Left renal pelvis (tissue), 4 donors: ENCODE measurements at places on chromosomes 11 and 22. TPM values are rescaled to one million over a fixed set of nuclear protein-coding genes. Genes with fewer than 3 reads are reported as not detected.
A peak's percentile ranks its signal among the peaks of the same experiment; 100 is the strongest.

The DDI1 gene
- not detected for polyA plus RNA-seq

The PKDREJ gene
- polyA plus RNA-seq: 0.44 TPM

The PNPLA5 gene
- not detected for polyA plus RNA-seq

The TEX54 gene
- 0.63 TPM for polyA plus RNA-seq

The CALCA gene
- 0.26 TPM for polyA plus RNA-seq

The OR56B4 gene
- polyA plus RNA-seq: not detected

The MIEF1 gene
- 23.3 TPM for polyA plus RNA-seq

The WT1 gene
- polyA plus RNA-seq: 248 TPM

- no peak for DNase-seq
These were observed at the start of gene OR2AG1 for GRCh38 chr11:6782720-6783119. Gene OR2AG1 (plus strand): TSS chr11:6783020. CDS start chr11:6785038, 2,018 bp downstream.

GRCh38 chr22:48054596-48054995, 1292.1 kb downstream of the TBC1D22A start:
- DNase-seq: no peak

DNA sequence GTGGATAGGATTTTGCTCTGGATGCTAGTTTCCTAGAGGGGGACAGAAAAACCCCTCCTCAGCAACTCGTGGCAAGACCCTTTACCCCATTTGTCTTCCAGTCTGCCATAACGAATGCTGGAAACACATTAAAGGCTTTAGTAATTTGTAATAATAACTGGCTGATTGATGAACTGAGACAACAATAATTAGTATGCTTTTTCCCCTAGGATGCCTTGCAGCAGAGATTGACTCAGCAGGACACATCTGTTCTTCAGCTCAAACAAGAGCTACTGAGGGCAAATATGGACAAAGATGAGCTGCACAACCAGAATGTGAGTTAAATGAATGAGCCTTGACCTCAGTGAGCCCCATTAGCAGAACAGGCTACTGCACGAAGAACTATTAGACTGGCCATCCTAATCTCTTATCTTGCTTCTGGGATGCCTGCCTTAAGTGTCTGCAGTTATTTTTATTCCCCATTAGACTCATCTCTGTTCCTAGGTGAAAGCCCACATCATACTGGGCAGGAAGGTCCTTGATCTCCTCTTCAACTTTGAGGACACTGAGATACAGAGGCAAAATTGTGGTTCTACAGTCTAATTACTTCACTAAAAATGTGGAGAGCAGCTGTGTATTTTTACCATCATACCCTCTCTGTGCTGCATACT, 32.9 kb upstream of the DLAT start:
- DNase-seq: no peak

GRCh38 chr11:122107566-122107965, 8.4 kb downstream of the BLID start:
- DNase-seq: no peak

- peak; percentile 16 for DNase-seq
These were observed 309.1 kb downstream of the SWAP70 start for GRCh38 chr11:9972989-9973388.

DNA sequence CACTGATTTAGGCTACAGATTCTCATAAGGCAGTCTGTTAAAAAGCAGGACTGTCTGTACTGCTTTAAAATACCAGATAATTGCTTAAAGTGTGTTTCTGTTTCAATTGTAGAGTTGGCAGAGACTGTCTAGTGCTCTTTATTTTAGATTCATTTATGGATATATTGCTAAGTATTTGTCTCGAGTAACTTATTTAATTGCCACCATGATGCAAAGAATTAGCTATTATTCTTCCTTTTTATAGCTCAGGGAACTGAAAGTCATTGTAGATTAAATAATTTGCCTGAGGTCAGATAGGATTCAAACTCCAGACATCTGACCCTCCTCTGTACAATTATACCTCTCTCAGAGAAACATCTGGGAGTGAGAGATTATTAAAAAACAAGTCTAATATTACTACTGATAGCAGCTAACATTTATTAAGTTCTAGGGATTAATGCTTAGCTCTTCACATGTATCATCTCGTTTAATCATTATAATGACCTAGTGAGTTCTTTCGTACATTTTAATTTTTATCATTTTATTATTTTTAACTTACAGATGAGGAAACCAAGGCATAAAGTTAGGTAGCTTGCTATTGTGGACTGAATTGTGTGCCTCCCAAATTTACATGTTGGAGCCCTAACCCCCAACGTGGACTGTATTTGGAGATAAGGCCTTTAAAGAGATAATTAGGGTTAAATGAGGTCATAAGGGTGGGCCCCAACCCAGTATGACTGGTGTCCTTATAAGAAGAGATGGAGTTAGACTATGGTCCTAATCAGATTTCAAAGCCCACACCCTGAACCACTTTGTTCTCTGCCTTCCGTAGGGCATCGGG, 19.7 kb upstream of the RAG2 start:
- DNase-seq: no peak

DNA sequence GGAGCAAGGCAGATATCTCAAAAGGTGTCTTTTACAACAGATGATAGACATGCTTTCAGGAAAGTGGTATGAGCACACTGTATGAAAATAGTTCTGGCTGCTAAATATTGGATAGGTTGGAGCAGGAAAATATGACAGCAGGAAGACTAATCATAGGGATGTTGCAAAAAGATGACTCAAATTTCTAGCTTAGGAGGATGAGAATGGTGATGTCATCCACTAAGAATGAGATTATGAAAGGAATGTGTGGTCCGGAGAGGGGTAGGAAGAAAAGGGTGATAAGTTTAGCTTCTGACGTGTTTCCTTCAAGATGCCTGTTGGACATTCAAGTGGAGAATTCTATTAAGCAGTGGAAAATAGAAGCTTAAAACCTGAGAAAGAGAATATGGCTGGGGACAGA, 46.4 kb downstream of the RCN1 start:
- DNase-seq: no peak

DNA sequence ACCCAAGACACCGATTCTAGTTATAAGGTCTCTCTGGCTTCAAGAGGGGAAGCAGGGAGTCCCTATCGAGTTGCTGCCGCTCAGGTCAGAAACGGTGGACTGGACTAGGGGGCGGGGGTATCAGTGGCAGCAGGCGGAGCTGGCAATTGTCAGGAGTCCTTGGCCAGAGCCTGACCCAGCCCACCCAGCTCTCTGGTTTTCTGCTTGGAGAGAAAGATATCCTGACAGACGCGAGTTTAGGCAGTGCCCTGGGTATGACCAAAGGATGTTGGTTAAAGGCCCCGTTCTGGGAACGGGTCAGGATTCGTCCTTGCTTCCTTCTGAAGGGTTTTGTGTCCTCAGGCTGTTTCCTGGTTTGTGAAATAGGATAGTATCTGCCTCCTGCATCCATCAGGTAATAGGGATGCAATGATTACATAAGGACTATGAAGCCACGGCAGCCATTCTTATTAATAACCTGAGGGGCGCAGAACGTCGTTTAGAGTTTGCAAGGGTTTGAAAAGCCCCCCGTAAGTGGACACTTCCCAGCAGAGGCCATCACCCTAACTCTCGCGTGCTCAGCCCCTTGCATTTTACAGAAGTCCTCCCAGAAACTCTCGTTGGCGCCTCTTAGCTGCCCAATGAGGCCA, 700 bp upstream of the DEPDC5 start:
- peak; percentile 41 for DNase-seq

DNA sequence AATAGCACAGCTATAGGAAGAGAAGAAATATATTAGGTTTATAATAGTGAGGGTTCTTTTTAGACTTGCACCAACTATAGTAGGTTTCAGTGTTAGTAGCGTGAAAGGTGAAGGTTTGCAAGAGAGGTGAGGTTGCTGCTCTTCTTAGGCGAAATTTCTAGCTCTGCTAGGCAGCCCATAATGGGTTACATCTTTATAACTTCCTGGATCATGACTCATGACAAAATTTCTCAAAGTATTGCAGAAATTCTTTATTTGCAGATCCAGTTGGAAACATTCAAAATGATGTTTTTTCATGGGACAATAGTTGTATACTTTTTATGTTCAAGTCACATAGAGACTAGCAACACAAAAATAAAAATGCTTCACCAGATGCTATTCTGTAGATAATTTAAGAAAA, 260.0 kb downstream of the SOX6 start:
- DNase-seq: no peak

DNA sequence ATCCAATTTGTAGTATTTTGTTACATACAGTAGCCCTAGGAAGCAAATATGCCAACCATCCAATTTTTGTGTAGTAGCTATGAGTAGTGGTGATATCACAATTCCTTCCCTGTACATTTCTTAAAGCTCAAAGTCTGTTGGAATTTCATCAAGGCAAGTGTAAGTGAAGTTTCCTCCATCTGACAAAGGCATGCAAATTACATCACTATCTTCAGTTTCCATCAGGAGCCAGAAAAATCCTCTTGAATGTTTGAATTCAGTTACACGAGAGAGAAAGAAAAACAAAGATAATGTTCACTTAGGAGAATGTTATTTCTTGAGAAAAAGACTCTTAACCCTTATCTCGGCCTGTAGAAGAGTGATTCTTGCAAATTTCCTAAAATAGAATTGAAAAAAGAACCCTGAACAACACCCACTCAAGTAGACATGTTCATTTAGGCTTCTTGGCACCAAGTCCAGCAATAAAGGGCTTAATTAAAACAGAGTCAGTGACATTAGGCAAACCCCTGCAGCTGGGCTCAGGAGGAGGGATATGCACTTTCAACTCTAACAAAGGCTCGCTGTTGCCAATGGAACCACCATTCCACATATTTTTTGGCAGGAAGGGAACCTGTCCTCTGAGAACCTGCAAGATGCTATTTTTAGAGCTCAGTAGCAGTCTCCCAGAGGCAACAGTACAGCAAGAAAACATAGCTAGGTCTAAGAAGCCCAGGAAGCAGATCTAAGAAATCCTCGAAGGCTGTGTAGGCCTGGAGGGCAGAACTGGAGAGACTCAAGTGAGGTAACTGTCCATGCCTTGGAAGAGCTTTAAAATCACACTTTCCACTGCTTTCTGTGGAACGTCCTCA, 144.6 kb downstream of the CCDC81 start:
- DNase-seq: no peak

- DNase-seq: no peak
These were observed 24.2 kb downstream of the BLID start for GRCh38 chr11:122091835-122092234.

DNA sequence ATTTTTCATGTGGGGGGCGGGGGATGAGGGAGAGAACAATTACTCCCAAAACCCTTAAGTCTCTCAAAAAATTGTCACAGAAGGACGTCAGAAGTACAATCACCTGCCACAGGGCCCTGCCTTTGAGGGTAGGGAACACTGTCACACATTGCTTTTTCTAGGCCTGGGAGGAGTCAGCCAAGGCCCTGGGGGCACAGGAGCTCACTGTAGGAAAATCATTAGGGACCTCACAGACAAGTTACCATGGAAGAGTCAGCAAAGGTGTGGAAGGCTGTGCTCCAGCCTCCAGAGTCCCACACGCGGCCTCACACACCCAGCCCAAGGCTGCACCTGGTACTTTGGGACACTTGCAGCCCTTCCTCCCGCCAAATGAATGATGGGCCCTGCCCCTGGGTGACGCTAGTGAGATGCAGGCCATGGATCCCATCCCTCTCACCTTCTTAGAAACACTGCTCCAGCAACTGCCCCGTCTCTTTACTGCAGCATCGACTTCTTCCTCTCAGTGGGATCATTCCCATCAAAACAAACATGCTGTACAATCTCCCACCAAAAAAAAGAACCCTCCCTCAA, 3.3 kb downstream of the PLEKHA7 start:
- DNase-seq: no peak

DNA sequence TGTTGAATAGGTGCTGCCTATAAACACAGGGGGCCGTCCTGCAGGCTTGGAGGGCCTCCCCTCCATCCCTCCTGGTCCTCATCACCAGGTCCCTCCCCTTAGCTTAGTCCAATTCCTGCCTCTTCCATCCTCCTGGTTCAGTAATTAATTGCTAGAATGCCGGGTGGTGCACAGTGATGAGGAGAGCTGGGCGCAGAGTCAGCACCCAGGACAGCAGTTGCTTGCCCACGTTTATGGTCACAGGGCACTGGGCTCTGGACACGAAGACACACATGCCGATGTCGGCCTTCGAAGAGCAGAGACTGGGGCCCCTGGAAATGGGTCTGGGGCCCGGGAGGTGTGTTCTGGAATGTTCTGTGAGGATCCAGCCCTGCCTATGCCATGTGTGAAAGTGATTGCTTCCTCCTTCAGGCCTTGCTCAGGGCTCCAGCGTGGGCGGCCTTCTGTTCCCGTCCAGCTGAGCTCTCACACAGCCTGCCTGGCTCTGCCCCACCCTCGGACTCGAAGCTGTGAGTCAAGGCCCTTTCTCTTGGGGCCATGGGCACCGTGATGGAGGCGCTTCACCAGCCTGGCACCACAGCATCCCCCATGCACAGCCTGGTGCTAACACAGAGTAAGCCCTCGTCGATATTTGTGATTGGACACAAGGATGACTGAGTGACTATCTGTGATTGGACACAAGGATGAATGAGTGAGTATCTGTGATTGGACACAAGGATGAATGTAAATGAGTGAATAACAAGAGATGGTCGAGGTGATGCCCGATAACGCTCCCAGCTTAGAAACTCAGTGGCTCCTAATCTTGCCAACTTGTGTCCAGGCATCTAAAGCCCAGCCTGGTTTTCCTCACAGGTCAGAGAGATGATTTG, 884.7 kb downstream of the BRD1 start:
- DNase-seq: no peak

- DNase-seq: no peak
These were observed 609.0 kb upstream of the CNTN5 start for GRCh38 chr11:98411777-98412176.

DNA sequence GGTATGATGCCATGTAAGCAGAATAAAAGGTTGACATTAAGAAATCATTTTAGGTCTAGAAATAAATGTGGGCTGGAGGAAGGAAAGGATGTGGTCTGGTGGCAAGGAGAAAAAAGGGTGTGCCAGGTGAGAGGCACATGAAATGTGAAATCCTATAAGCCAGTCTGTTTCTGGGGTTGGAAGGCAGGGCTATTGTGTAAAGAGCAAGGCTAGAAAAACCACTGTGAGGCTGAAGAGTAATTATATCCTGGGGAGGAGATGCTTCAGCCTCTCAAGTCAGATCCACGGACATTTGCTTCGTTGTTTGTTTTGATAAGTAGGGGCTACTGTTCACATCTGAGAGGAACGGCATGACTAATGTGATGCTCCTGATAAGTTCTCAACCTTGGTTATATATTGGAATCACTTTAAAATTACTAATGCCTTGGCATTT, 77.5 kb upstream of the CTSC start:
- DNase-seq: no peak

DNA sequence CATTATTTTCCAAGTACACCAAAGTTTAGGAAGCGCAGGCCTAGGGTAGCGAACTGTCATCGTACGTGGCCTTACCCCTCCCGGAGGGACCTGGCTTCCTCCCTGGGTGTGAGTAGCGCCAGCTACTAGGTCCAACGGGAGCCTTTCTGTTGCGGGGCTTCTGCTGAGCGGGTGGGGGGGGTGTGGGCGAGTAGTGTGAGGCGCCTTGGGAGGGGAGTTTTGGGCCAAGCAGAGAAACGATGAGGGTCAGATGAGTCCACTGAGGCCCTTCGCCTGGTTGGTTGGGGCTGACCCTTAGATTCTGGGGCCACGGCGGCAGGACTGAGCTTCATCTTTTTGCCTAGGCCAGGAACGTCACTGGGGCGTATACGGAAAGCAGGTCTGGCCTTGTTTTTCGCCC, 868 bp downstream of the TEF start:
- DNase-seq: no peak
